IPS DF 19.7 (cell line): ENCODE measurements at places on chromosomes 11 and 22.

DNA sequence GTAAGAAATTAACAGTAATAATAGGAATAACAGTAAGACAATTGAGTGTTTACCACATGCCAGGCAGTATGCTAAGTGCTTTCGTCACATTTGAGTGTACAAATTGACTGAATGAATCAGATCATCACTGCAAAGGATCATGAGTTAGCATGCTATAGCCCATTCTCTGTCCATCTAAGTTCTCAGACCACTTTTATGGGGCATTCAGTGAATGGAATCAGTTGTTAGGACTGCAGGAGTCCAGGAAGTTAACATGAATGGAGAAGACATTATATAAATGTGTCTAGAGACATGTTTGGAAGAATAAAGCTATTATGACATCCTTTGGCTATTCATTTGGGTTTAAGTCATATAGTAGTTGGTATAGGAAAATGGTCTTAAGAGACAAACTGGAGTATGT is 59.9 kb downstream of the NCAM1 start:
- no peak for DNase-seq

GRCh38 chr11:116124922-116125714 is 620.9 kb upstream of the CADM1 start:
- no peak for DNase-seq

DNA sequence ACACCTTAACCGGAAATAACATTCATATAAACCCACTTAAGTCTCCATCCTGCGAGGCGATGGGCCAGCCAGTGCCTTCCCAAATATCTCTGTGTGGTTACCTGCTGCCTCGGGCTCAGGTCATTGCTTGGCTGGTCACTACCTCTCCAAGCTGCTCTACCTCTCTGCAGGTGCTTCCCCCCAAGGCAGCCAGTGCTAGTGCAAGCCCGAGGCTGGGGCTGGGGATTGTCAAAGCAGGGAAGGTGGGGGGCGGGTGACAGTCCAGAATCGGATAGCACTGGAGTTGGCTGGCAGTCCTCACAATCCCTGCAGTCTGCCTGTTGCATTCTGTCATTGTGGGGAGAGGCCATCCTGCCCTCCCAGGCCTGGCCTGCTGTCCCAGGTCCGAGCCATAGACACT is 11.1 kb downstream of the MCHR1 start:
- no peak for DNase-seq

DNA sequence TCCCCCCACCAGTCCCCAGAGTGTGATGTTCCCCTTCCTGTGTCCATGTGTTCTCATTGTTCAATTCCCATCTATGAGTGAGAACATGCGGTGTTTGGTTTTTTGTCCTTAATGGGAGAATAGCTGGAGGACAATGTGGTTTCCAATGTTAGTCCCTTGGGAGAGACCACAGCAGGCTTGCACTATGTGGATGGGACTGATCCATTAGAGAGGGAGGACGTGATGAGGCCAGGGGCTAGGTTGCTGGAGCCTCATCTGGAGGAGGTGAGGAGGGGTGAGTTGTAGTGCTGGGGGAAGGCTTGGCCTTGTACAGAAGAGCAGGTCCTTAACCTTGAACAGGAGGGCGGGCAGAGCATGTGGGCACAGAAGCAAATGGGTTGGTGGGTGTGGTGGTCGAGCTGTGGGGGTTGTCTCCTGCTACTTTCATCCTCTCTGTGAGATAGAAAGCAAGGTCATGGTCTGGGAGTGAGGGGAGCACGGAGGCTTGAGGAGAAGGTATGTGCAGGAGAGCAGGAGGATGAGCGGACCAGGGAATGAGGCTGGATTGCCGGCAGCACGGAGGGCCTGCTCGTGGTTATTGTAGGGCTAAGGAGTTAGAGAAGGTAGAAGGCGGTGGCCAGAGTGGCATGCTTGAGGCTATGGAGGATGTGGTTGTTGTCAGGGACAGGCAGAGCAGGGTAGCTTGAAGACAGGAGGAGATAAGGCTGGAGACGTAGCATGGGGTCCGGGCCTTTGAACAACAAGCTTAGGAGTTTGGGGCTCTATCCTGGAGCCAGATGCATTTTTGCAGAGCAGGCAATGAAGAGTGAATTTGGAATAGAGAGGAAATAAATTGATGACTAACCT is 11.2 kb upstream of the SREBF2 start:
- no peak for DNase-seq

DNA sequence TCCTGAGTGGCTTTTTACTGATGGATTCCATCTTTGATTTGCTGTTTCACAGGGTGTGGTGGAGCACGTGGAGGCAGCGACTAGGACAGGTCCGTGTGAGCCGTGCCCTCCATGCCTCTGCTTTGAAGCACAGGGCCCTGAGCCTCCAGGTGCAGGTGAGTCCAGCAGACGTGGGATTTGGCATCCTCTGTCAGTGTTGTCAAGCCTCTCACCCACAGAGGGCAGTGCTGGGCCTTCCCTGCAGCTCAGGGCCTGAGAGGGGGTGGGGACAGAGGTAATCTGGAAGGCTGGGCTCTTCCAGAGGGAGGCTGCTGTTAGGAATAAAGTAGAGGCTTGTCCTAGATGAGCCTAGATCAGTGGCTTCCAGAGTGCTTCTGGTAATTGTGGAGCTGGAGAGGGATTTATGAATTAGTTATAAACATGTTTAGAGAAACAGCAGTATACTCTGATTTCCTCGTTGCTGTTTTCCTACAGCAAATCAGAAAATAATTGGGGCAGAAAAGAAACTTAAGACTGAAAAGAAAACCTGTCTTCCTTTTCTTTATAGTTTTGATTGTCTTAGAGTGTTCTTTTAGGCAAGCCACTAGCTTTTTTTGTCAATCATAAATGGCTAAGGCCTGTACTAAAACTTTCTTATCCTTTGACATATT is 65.0 kb downstream of the SFI1 start:
- peak; percentile 69 for DNase-seq

GRCh38 chr11:19743622-19744021 is 31.0 kb downstream of the NAV2 start:
- DNase-seq, result no peak

DNA sequence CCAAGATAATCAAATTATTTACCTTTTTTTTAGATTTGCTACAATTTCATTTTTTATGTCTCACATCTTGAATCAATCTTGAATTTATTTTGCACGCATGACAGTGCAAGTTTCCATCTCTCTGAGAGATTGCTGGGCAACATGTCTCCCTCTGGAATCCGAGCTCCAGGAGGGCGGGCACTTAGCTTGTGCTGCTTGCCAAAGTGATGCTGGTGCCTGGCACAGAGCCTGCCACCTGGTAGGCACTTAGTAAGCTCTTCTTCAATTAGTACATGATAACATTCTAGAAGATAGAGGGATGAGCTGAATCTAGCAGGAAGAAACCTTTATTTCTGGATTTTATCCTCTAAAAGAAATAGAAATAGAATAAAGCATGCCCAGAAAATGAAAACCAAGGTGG is 27.5 kb upstream of the OR9I1 start:
- DNase-seq, result no peak

- DNase-seq, result no peak
These were observed 1150.6 kb downstream of the DLG2 start for GRCh38 chr11:84476581-84476980.

- no peak for DNase-seq
These were observed 68.0 kb downstream of the GAB2 start for GRCh38 chr11:78349624-78350023.

DNA sequence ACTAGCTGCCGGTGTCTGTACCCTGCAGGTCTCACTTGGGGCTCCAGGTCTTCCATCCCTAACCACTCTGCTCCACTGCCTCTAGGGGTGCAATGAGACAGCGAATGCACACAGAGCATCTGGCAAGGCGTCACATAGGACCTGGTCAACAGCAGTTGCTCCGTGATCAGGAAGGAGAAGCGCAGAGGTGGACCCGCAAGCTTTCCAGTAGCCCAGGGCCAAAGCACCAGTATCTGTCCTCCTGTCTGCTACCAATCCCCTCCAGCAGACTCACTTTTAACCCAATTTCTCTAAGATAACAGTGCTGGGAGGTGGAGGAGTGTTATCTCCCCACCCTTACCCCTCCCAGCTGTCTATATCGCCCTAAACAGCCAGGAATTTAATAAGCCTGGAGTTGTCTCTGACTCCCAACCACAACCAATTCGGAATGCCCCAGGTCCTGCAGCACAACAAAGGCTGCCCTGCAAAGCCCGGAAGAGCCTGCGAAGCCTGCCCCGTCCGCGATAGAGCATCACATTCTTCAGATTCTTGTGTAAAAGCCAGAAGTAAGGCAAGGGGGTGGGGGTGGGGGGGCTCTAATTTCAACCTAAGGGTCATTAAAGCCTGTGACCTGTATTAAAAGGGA is 19.3 kb downstream of the MYH9 start:
- DNase-seq, result peak; percentile 94

DNA sequence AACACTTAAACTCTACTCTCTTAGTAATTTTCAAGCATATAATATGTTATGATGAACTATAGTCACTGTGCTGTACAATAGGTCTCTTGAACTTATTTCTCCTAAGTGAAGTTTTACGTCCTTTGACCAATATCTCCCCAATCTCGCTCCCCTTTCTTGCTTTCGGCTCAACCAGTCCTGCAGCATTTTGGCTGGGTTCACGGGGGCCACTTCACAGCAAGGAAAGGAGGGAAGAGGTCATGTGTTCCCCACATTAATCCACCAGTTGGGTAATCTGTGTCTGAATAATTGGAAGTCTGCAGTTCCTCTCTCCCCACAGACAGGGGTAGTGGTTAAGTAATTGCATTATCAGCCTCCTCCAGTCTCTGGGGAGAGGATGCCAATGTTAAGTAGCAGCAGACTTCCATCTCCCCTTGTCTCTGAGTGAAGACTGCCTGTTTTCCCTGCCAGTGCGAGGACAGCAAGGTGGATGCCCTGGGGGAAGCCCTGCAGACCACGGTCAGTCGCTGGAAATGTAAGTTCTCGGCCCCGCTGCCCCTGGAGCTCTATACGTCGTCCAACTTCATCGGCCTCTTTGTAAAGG is 59.2 kb upstream of the CRTAM start:
- no peak for DNase-seq

DNA sequence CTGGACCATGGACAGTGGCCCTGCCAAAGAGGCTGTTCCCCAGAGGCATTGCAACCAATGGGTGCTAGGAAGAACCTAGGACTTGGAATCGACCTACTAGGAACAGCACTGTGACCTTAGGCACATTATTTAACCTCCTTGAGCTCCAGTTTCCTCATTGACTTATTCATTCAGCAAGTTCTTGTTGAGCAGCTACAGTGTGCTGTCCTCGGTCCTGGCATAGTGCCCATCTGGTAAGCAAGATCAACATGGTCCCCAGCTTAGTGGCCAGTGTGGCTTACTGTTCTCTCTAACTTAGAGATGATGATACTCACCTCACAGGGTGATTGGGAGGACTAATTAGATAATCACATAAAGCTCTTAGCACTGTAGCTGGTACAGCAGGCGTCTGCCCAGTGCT is 8.2 kb downstream of the ABCG4 start:
- no peak for DNase-seq

DNA sequence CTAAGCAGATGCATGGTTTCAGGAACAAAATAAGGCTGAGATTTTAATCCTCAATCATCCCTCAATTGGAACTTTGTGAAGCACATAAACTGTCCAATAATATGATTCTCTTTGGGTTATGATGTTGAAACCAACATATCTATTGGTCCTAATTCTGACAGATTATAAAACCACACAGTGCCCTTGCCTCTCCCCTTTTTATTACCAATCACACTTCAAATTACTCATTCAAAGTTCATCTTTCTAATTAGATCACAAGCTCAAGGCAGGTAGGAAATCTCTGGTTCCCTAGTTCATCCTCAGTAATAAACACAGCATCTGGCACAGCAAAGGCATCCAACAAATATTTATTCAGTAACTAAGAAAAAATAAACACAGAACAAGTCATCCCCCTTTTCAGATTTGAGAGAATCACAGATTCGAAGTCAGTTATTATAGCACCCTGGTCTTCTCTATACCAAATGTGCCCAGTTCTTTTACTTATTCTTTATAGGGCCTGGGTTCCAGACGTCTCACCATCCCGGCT is 611.6 kb downstream of the INSC start:
- no peak for DNase-seq

- no peak for DNase-seq
These were observed 1.8 kb upstream of the TUB start for GRCh38 chr11:8079111-8079675.

DNA sequence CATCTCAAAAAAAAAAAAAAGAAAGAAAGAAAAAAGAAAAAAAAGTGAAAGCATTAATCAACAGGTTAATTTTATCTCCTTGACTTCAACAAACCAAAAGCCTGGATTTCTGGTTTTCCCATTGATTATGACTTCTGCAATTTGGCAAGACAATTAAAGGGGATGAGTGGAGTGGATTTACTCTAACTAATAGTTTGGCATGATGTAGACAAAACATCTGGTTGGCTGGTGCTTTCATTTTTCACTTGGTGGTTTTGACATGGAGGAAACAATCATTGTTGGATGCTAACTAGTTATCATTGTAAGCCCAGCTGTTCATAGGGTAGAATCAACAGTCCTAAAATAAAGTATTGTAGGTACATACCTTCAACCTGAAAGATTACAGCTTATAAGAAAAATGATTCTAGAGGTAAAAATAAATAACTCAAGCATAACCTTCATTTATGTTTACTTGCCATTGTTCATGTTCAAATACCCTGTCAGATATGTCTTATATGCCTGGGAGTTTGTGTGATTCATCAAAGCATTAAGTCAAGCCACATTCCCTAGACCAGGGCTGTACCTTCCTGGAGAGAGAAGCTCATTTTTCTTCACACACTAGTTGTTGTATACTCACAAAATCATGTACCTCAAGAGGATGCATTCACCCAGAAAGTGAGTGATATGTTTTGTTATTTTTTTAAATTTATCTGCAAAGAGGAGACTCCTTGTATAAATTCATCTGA is 15.1 kb downstream of the FIBIN start:
- no peak for DNase-seq

GRCh38 chr11:13638422-13638821 is 30.0 kb upstream of the FAR1 start:
- no peak for DNase-seq

GRCh38 chr22:45997077-45997776 is 20.3 kb upstream of the WNT7B start:
- no peak for DNase-seq

DNA sequence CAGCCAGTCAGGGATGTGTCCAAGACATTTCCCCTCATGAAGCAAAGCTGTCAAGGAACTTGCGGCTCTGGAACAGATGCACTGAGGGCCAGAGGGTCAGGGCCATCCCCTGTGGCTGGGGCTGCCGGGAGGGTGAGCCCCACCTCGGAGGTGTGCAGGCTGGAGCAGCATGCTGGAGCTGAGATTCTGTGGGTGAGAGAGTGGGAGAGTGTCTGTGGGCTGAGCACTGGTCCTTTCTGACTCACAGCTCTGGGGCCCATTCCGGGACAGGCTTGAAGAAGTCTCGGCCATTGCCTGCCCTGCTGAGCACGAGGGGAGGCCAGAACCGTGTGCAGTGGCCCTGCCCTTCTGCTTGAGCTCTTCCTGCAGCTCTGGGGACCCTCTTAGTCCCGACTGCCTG is 2.1 kb downstream of the OMP start:
- no peak for DNase-seq

- DNase-seq, result no peak
These were observed 807 bp downstream of the TRIM3 start for GRCh38 chr11:6472934-6473333.

GRCh38 chr11:82046778-82047177 is 686.9 kb downstream of the FAM181B start:
- no peak for DNase-seq
